ENCODE measurements at places on chromosomes 3 and 15.

GRCh38 chr15:95503640-95504225, 826.8 kb upstream of the NR2F2 start:
- DNase-seq = no peak

DNA sequence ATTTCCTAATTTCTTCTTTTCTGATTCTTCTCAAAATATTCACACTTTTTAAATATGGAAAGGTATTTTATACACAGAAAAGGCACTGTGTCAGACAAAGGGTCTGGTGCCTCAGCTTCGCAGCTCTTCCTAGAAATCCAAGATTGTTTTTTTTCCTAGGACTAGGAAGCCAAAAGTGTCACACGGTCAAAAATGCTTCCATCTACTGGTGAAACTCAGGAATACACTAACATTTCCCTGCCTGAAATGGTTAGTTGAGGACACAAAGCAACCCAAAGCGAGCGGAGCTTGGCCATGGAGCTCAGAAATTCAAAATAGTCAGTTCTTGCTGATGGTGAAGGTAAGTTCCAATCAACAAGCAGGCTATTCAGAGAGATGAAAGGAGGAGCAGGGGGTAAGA, 426.5 kb upstream of the RASGRP1 start:
- peak; percentile 1 for DNase-seq

DNA sequence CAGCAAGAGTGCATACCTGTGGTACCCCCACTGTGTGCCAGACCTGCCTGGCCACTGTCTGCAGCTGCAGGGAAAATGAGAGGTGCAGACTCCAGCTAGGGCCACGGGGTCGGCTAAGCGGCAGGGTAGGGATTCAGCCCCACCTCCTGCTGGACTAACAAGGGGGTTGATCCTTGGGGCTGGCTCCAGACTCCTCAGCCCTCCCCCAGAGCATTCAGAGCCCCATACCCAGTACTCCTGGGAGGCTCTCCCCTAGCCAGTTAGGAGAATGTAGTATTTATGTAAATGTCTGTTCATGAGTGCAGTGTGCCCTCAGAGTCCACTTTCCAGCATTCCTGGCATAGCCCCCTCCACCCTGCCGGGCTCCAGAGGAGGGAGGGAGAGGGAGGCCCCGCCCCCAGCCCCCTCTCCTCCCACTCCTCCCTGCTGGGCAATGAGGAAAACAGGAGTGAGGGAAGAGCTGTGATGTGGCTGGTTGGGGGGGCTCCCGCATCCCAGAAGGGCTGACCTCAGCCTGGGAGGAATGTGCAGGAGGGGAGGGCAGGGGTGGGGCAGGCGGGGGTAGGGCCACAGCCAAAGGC, 4.5 kb upstream of the SEMA3B start:
- no peak for DNase-seq

DNA sequence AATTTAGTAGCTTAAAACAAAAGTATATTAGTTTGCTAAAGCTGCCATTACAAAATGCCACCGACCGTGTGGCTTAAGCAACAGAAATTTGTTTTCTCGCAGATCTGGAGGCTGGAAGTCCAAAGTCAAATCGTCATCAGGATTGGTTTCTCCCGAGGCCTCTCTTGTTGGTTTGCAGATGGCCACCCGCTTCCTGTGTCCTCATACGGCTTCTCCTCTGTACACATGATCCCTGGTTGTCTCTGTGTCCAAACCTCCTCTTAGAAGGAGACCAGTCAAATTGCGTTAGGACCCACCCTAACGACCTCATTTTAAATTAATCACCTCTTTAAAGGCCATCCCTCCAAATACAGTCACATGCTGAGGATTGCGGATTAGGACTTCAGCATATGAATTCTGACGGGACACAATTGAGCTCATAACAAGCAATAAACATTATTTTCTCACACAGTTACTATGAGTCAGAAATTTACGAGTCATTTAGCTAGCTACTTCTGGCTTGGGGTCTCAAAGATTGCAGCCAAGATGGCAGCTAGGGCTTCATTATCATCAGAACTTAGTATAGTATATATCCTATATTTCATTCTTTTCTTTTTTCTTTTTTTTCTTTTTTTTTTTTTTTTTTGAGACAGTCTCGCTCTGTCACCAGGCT, 58.4 kb downstream of the RPL39L start:
- DNase-seq = no peak

- no peak for DNase-seq
Observed at GRCh38 chr3:156685752-156686151, 11.4 kb downstream of the TIPARP start.

- DNase-seq = peak; percentile 68
Observed at GRCh38 chr3:5035692-5036391, 56.6 kb downstream of the BHLHE40 start.

DNA sequence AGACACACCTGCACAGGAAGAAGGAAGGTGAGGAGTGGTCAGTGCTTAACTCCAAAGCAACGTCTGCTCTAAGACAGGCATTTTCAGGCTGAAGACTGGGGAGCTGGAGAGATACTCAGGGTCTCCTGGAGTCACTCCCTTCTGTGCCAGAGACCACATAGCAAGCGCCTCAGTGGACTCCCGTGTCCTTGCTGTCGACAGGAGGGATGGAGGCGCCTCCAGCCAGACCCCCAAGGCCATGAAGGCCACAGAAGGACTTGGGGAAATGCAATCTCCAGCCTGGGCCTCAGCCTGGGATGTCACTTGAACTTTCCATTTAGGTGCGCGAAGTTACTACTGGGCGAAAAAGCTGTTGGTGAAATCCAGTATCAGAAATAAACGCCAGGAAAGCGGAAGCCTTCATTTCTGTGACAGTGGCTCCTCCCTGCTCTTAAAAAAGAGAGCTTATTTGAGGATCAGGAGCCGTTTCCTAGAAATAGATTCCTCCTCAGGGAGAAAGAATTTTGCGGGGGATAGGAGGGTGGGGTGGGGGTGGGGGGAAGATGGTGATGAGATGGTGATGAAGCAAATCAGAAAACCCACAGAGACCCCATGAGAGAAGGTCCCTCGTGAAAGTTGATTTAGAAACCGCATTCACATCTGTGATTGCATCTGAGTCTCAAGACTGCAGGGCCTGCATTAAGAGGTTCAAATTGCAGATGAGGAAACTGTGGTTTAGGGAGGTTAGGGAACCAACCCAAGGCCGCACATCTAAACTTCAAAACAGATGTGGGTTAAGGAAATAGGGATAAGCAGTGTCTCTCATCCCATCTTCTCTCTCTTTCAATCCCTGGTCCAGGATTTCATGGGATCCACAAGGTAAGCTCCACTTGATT, 78.8 kb downstream of the ATP2B2 start:
- peak; percentile 21 for DNase-seq

DNA sequence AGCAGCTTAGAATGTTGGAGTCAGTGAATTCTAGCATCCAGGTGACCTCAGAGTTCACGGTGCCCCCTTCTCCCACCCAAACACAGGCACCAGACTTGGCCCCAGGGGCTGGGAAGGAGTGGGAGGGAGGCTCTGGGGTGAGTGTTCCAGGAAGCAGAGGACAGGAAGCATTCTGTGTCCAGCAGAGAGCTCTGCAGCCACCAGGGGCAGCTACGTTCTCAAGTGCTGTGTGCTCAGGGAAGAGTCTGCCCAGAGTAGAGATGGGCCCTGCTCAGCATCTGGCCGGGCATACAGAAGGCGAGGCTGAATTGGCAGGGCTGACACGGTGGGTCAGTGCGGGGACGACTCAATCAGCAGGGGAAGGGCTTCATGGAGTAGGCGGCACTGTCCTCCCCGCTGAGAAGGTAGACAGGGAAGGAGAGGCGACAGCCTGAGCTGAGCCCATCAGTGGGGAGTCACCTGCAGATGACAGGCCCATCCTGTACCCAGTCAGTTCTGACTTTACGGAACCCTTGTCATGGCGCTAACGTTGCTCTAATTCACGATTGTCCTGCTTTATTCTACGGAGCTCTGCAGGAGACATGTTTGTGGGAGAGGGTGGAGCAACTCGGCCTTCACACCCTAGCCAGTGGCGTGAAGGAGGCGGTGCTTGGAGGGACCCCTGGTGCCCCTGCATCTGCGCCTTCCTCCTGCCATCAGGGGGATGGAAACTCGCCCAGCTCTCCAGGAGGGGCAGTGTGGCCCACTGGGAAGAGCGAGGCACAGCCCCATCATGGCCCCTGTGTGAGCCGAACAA, 82.2 kb downstream of the C3orf70 start:
- no peak for DNase-seq

DNA sequence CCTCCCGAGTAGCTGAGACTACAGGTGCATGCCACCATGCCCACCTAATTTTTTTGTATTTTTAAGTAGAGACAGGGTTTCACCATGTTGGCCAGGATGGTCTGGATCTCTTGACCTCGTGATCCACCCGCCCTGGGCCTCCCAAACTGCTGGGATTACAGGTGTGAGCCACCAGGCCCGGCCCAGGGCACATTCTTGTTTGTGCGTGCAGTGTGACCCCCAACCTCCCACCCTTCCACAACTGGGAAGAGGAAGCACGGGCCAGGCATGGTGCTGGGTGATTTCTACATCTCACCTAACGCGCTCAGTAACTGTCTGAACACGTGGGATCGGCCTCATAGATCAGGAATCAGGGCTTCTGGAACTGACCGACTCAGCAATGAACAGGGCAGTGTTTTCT, 48.0 kb downstream of the KLHL6 start:
- DNase-seq = no peak

DNA sequence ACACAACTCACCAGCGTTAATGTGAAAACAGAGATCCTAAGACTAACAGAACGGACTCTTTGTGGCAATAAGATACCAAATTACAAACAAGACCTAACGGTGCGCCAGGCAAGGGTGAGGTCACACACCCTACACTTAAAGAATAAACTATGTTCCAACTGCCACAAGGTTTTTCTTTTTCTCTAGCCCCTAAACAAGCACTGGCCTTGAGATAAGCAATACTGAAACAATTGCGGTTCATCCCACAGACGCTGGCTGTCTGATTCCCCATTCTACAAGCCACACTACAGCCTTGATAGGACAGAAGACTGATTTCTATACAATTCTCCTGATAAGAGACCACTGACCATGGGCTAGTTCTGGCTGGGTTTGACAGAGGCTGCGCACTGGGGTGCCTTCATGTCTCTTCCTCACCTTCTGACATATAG, 20.5 kb upstream of the LIMD1 start:
- no peak for DNase-seq

- no peak for DNase-seq
Observed at GRCh38 chr15:49902685-49903501, 216.1 kb downstream of the ATP8B4 start.

DNA sequence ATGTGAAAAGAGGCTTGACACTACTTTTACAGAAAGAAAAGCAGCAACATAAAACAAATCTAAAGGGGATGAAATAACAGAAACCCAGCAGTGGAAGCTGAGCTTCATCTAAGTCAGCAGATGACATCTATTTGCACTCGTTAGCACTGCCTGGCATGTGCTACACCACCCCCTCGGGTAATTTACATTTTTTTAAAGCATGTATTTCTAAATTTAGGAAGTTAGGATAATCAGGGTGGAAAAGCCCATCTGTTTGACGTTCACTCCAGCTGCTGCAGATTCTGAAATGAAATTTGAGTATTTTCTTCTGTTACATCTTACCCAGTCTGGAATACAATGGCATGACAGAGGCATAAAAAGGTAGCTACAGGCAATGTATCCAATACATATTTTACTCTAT, 20.7 kb downstream of the IGSF11 start:
- no peak for DNase-seq

DNA sequence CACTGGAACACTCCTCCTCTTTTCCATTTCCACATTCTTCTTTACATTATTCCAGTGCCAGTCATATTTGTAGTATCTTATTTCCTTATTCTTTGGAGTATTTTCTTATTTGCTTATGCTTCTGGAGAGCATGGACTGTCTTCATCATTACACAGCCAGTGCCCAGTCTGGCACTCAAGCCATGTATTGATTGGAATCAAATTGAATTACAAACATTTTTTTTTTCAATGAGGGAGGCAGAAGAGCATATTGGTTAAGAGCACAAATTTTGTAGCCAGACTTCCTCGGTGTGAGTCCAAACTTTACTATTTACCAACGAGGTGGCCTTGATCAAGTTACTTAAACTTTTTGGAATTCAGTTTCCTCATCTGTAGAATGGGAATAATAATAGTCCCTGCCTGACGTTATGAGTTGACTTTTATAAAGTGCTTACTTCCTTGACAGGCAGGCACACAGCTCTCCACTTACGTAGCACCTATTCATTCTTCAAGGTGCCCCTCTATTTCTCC, 186.6 kb upstream of the BCL6 start:
- no peak for DNase-seq

DNA sequence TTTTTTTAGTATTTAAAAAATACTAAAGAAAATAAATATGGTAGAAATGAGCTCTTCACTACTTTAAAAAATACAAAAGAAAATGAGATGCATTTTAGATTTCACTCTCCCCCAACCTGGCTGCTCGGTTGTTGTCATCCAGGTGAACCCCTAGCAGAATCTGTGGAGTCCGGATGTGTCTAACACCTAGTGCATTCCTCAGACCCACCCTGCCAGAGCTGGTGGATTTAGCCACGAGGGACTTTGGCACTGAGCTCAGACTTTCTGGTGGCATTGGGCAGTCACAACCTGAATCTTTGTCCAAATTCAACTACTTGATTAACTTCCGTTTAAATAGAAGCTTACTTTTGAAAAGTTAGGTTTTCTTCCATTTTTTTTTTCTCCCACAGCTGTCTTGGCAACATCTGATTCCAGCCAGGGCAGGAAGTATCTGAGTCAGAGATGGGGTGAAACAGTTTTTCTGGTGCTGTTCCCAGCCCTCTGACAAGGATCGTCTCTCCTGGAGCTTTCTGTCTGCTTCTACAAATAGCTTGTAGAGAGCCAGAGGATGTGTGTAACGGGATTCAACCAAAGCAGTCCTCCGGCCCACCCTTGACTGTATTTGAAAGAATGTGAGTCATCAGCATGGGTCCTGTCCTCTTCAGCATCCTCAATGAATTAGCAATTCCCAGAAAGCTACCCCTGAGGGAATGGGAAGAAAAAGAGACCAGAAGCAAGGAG, 301.8 kb upstream of the MCTP2 start:
- DNase-seq = no peak

DNA sequence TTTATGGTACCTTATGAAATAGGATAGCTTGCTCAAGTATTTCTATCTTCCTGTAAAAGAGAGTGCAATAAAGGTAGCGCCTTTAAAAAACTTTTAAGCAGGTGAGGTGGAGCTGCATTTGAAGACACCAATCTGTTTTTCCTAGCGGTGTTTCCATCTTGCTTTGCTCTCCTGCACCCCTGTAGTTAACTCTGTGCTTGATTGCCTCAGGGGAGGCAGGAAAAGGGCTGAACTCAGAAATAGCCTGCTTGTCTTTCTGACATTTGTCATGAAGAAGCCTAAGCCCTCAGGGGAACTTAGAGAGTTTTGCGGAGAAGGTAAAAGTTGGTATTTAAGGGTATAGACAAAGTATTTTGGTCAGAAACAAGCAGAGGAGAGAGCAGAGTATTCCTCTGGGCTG, 63.0 kb upstream of the TPRG1 start:
- no peak for DNase-seq

- no peak for DNase-seq
Observed at GRCh38 chr3:36548712-36549111, 168.4 kb downstream of the STAC start.

Data from inflammatory macrophage treated with lipopolysaccharide for 4 hours (primary cell).